HFFc6 (cell line): ENCODE measurements at places on chromosomes 2 and 18.

DNA sequence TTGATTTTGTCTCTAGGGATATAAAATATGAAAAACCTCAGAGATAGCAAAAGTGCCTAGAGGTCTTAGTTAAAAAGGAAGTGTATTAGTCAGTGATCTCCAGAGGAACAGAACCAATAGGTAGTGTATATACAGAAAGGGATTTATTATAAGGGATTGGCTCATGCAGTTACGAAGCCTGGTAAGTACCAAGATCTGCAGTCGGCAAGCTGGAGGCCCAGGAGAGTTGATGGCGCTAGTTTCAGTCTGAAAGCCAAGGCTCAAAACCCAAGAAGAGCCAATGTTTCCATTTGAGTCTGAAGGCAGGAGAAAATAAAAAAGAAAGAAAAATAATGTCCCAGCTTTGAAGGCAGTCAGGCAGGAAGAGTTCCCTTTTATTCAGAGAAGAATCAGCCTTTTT is 93.3 kb downstream of the COLEC12 start:
- peaks cover 20% of the 10 kb centered on the region for H3K36me3 ChIP-seq
- no peak for DNase-seq
- no peak overlapping the region for H3K27ac ChIP-seq
- H3K27me3 ChIP-seq = peaks cover 11% of the 10 kb centered on the region
- no peak overlapping the region for H3K4me3 ChIP-seq
- peaks cover 10% of the 10 kb centered on the region; the same call in 1 of the 2 replicates for H3K4me1 ChIP-seq

- H3K27me3 ChIP-seq = no peaks in the 10 kb centered on the region; the same call in 1 of the 2 replicates
- H3K4me1 ChIP-seq = peaks cover 45% of the 10 kb centered on the region
- H3K36me3 ChIP-seq = peaks cover 17% of the 10 kb centered on the region
- H3K27ac ChIP-seq = peak overlapping the region; percentile 92
- peak; percentile 30 for DNase-seq
- H3K4me3 ChIP-seq = peak overlapping the region; percentile 92
Observed at GRCh38 chr2:112482309-112483041, 519 bp downstream of the TTL start.

DNA sequence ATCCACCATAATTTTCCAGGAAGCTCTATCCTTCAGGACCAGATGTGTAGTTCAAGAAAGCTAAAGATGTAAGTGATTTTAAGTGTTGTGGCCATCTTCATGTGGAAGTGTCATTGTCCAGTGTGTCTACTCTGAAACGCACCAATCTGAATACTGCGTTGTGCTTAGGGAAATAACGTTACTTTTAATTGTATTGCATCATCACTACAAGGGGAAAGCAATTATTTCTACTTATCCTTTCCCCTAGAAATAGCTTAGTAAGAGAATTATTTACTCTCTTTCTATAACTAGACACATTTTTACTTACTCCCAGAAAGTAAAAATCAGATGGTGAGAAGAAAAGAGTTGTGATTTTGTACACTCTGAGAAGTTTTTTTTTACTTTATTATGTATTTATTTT is 102.4 kb upstream of the DLGAP1 start:
- DNase-seq = no peak
- no peaks in the 10 kb centered on the region; the same call in 1 of the 2 replicates for H3K36me3 ChIP-seq
- no peaks in the 10 kb centered on the region for H3K27me3 ChIP-seq
- no peak overlapping the region for H3K27ac ChIP-seq
- no peaks in the 10 kb centered on the region for H3K4me1 ChIP-seq

GRCh38 chr2:18500333-18500732 is 60.1 kb downstream of the RDH14 start:
- no peaks in the 10 kb centered on the region for H3K4me1 ChIP-seq
- no peak overlapping the region for H3K4me3 ChIP-seq
- no peak overlapping the region for H3K27ac ChIP-seq
- H3K36me3 ChIP-seq = no peaks in the 10 kb centered on the region

- no peak overlapping the region for H3K4me3 ChIP-seq
- H3K4me1 ChIP-seq = peaks cover 21% of the 10 kb centered on the region
- H3K27me3 ChIP-seq = no peaks in the 10 kb centered on the region
- no peak for DNase-seq
Observed at GRCh38 chr2:24509840-24510239, 18.8 kb downstream of the NCOA1 start.

- no peaks in the 10 kb centered on the region for H3K36me3 ChIP-seq
- peaks cover 10% of the 10 kb centered on the region for H3K4me1 ChIP-seq
Observed at GRCh38 chr2:7722212-7722910, 805.1 kb downstream of the RNF144A start.
